ENCODE measurements at places on chromosomes 7 and 10. TPM values are rescaled to one million over a fixed set of nuclear protein-coding genes. Genes with fewer than 3 reads are reported as not detected.

The CYCS gene
- 337 TPM for total RNA-seq

The TAC1 gene
- total RNA-seq = not detected

The MYOZ1 gene
- 0.84 TPM for total RNA-seq

The DOCK4 gene
- 8.3 TPM for total RNA-seq

Measured in SJCRH30 (cell line).